ENCODE measurements at places on chromosomes 2 and 18. TPM values are rescaled to one million over a fixed set of nuclear protein-coding genes. Genes with fewer than 3 reads are reported as not detected.

Gene TDRD15
- not detected for total RNA-seq

Gene CAPN13
- total RNA-seq: not detected

Gene IL36G
- total RNA-seq: not detected

Gene DSG3
- not detected for total RNA-seq

- H3K27ac ChIP-seq: no peak overlapping the region
- no peaks in the 10 kb centered on the region for H3K36me3 ChIP-seq
- no peak overlapping the region for H3K4me3 ChIP-seq
- H3K27me3 ChIP-seq: no peaks in the 10 kb centered on the region
- no peak for DNase-seq
These were observed 735.2 kb downstream of the MBD2 start for GRCh38 chr18:53489266-53489665.

- no peaks in the 10 kb centered on the region for H3K27me3 ChIP-seq
- no peak for DNase-seq
- H3K4me3 ChIP-seq: no peak overlapping the region
These were observed 31.3 kb upstream of the SNED1 start for GRCh38 chr2:240966906-240967680.

GRCh38 chr2:197497326-197497725 is 2.3 kb downstream of the HSPD1 start:
- H3K27me3 ChIP-seq: no peaks in the 10 kb centered on the region
- H3K4me3 ChIP-seq: no peak overlapping the region
- DNase-seq: no peak
- H3K4me1 ChIP-seq: peaks cover 4% of the 10 kb centered on the region
- no peaks in the 10 kb centered on the region for H3K36me3 ChIP-seq
- no peak overlapping the region for H3K27ac ChIP-seq

DNA sequence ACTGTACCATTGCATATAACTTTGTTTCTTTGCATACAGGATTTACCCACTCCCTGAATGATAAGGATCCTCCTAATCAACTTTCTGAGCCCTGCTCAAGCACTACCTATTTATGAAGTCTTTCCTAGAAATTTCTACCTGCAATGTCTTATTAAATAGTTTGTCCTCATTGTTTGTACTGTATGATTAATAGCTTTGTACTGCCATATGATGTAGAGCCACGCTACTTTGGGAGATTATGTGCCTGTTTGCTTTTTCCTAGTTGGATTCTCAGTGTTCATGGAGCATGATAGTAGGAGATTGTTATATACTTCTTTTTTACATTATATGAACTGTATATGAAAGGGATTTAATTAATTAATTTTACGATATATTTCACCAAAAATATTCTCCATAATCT is 327.1 kb upstream of the GALNT5 start:
- no peaks in the 10 kb centered on the region for H3K4me1 ChIP-seq
- H3K27me3 ChIP-seq: no peaks in the 10 kb centered on the region
- no peak overlapping the region for H3K4me3 ChIP-seq
- H3K27ac ChIP-seq: no peak overlapping the region
- H3K36me3 ChIP-seq: no peaks in the 10 kb centered on the region

DNA sequence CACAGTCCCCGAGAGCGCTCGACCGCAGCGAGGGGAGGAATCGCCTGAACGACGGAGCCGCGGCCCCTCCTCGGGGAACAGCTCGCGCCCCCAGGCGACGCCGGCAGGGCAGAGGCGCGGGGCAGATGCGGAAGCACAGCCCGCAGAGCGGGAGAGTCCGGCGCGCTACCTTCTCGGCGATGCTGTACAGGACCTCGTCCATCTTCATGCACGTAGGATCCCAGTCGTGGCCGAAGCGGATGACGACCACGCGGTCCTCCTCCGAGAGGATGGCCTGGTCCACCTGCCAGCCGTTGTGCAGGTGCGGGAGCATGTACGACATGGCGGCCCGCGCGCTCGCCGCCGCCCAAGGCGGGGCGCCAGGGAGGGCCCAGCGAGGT is 302 bp downstream of the TXNL4A start:
- H3K27ac ChIP-seq: peak overlapping the region; percentile 97
- no peaks in the 10 kb centered on the region for H3K36me3 ChIP-seq
- peaks cover 3% of the 10 kb centered on the region for H3K4me1 ChIP-seq
- peak; percentile 46 for DNase-seq
- peak overlapping the region; percentile 59 for H3K4me3 ChIP-seq

GRCh38 chr2:10161961-10162441 is 39.5 kb downstream of the RRM2 start:
- H3K27me3 ChIP-seq: no peaks in the 10 kb centered on the region
- no peaks in the 10 kb centered on the region for H3K36me3 ChIP-seq
- H3K4me1 ChIP-seq: no peaks in the 10 kb centered on the region
- no peak overlapping the region for H3K27ac ChIP-seq

DNA sequence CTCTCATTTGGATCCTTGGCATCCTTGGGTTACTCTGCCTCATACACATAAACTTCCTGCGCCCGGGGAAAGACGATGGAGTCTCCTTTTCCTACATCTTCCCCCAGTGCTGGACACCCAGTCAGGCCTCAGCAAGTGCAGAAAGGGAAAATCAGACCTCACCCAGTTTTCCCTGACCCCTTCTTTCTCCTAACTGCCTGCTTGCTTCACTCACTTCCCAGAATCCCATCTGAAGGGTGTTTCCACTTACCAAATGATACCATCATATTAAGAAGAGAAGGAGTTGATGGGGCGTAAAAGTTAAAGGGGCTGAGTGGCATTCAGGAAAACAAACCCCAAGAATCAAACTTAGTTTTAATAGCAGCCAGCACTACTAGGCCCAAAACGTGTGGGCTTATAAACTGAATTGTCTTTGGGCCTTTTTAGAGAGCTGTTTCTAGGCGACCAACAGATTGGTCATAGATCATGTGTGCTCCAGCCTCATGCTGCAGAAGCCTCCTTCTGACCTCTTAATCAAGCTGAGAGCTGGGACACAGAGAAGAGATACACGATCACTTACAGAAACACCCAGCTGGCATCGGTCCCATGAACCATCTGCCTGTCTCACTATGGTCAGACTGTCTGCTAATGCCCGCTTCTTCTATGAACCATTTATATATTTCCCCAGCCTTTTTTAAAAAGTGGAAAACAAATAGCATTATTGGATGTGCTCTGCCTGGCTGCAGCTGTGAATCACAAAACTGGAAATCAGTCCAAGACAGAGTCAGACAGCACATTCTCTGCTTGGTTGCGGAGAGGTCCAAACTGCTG is 165.7 kb upstream of the SLC14A2 start:
- peaks cover 8% of the 10 kb centered on the region for H3K4me1 ChIP-seq
- no peaks in the 10 kb centered on the region for H3K36me3 ChIP-seq
- no peak overlapping the region for H3K4me3 ChIP-seq
- no peak overlapping the region for H3K27ac ChIP-seq
- DNase-seq: peak; percentile 25

DNA sequence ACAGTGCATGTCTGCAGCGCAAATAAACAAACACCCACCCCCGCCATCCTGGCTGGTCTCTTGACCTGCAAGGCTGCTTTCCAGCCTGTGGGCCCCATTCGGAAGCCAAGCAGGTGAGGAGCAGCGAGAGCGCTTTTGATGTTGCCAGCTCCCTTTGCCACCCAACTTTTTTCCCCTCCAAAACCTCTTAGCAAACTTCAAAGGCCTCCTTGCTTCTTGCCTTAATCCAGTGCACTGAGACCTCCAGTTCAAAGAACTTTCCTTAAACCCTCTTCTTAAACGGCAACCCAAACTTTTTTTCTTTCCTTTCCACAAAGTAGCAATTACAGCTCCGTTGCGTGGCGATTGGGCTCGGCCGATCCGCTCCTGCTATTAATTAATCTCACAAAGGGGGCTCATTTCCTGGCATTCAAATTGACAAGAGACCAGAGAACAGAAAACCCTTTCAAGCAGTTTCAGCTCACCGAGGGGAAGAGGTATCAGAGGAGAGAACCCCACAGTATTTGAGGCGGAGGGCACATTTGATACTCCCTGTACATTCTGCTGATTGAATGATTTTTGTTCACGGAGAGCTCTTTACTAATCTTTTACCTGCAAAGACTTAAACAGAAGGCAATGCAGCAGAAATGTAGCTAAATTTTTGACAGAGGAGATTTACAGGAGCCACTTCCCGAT is 531.4 kb downstream of the TMEM182 start:
- no peak overlapping the region for H3K27ac ChIP-seq
- H3K27me3 ChIP-seq: no peaks in the 10 kb centered on the region
- no peak overlapping the region for H3K4me3 ChIP-seq
- no peaks in the 10 kb centered on the region for H3K4me1 ChIP-seq
- DNase-seq: no peak
- H3K36me3 ChIP-seq: no peaks in the 10 kb centered on the region

DNA sequence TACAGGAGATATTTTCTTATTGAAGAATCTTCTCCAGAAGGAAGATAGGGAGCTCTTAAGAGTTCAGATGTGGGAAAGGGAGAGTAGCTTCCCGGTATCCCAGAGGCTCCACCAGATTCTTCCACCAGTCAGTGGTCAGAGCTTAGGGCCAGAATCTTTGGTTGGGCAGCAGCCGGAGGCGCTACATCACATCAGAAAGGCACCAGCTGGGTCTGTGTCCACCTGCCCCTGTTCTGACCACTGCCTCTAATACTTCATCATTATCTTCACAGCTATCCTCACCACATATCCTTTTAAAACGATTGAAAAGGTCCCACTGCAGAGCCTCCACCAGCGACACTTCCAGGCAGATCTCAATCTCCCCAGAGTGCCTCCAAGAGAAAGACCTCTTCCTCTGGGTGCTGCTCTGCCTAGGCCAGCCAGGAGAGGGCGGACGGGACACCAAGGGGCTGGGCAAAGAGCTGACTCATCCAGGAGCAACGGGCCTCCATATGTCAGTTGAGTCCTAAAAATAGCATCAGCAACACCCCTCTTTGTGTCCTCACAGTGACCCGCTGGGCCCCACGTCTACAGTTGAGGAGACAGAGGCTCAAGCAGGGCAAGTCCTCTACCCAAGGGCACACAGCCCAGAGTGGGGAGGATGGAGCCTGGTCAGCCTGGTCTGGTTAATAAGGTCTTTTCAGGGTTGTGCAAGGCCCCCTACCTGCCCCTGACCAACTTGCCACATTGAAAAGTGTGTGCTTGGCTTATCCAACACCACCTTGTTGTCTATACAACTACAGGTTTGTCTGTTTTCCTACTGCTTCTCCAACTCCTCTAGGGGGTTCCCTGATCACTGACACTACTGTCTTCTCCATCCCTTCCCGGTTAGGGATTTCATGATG is 81.2 kb downstream of the ADD2 start:
- no peaks in the 10 kb centered on the region for H3K36me3 ChIP-seq
- H3K27me3 ChIP-seq: no peaks in the 10 kb centered on the region
- no peak for DNase-seq
- no peak overlapping the region for H3K4me3 ChIP-seq
- H3K27ac ChIP-seq: no peak overlapping the region
- H3K4me1 ChIP-seq: no peaks in the 10 kb centered on the region

DNA sequence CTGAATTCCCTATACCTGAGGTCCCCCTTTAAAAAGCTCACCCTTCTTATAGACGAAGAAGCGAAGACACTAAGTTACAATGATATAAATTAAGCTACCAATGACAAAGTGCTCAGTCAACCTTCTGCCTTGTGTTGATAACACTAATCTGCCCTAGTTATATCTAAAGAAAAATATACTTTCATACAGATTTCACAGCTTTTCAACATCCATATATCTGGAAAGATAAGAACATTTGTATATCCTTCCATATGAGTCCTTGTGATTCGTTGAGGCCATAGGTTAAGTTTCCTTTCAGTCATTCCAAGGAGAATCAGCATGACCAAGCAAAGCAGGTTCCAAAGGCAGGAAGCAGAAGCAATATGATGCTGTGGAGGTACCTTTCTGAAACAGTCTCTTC is 46.8 kb downstream of the XRCC5 start:
- no peaks in the 10 kb centered on the region for H3K36me3 ChIP-seq
- no peaks in the 10 kb centered on the region for H3K4me1 ChIP-seq
- no peaks in the 10 kb centered on the region for H3K27me3 ChIP-seq
- H3K27ac ChIP-seq: no peak overlapping the region

- no peaks in the 10 kb centered on the region for H3K27me3 ChIP-seq
- no peaks in the 10 kb centered on the region for H3K36me3 ChIP-seq
- H3K4me1 ChIP-seq: peaks cover 12% of the 10 kb centered on the region
- DNase-seq: no peak
- no peak overlapping the region for H3K4me3 ChIP-seq
These were observed 130.5 kb downstream of the ZNF516 start for GRCh38 chr18:76364282-76365259.

DNA sequence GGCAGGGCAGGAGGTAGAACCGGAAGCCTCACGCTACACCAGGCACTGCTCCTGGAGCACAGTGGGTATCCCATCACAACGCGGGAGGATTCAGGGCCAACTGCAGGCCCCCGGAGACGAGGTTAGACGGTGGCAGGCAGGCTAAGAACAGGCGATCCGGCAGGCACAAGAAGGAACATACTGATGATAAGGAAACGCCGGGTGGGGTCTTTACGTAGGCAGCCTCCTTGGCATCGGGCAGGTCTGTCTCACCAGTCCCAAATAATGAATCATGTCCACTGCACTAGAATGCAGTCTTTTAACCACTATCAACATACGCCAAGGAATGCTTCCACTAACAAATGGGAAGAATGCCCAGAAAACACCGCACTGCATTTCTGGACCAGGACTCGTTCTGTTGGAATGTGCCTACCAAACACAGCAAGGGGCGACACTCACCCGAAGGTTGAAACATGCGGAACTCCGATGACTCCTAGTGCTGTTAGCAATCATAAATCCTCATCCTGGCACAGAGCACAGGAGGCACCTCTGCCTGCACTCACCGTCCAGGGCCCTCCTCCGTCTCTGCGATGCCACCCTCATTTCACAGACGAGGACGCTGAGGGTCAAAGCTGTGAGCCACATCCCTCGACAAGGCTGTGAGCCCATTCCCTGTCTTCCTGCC is 35.2 kb downstream of the ZNF516 start:
- H3K27ac ChIP-seq: peak overlapping the region; percentile 43
- DNase-seq: peak; percentile 66
- H3K27me3 ChIP-seq: no peaks in the 10 kb centered on the region
- peaks cover 39% of the 10 kb centered on the region for H3K4me1 ChIP-seq

DNA sequence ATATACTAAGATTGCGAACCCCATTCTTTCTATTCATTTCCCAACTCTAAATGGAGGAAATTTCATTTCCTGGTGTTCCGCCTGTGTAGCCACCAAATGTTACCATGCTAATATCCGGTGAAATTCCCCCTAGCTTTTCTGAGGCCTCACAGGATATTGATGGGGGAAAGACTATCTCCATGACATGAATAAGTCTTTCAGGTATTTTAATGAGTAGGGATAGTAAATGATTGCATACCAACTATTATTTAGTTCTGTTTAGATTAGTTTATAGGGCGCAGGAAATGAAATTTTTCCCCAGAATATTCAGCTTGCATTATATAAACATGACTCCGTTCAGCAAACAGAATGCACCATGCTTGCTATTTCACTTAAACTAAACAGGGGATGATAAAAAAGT is 55.4 kb downstream of the COL5A2 start:
- no peaks in the 10 kb centered on the region for H3K36me3 ChIP-seq
- no peak overlapping the region for H3K27ac ChIP-seq
- no peak for DNase-seq
- H3K27me3 ChIP-seq: no peaks in the 10 kb centered on the region
